Stimulated activated CD8-positive, alpha-beta memory T cell treated with anti-CD3 and anti-CD28 coated beads, Interleukin-4, amount 100 ng/mL, for 1 hour (primary cell): ENCODE measurements at places on chromosomes 13 and 19.

- DNase-seq, result no peak
Observed at GRCh38 chr19:14093117-14093823, 2.7 kb upstream of the SAMD1 start.

- DNase-seq, result no peak
Observed at GRCh38 chr13:113815151-113816058, 48.5 kb downstream of the GAS6 start.

GRCh38 chr19:18340990-18341868 lies 831 bp downstream of the PGPEP1 start:
- DNase-seq, result peak; percentile 36

GRCh38 chr19:42249149-42249750 lies 5.7 kb downstream of the ERF start:
- DNase-seq, result no peak

- no peak for DNase-seq
Observed at GRCh38 chr13:93416736-93417355, 190.2 kb downstream of the GPC6 start.

DNA sequence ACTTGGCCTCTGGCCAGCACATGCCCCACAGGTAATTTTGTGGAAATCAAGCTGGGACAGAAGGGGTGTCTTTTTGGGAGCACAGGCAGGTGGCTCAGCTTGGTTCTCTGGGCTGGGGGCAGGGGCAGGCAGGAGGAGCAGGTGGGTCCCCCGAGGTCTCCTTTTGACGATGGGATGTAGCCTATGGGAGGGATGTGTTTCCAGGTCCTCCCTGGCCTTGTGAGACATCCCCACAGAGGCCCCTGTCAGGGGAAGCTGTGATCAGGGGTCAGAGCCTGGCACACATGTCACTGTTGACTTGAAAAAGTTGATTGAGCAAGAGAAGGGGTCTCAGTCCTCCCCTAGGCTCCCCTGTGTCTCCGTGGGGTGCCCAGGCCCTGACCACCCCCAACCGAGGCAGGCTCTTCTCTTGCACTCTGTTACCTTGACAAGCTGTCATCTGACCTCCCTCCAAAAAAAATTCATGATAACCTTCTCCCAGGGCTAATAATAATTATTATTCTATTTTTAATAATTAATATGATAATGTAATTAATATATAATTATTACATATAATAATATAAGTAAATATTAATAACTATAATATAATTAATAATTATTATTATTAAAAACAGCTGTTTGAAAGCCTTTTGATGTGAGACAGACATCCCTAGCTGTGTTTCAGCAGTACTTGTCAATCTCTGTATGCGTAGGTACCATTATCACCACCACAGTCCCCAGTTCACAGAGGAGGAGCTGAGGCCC lies 116.2 kb downstream of the ZDHHC20 start:
- no peak for DNase-seq
